GM10248 (cell line): ENCODE measurements at places on chromosomes 6 and 20.

GRCh38 chr6:100117680-100118079, 123.7 kb upstream of the MCHR2 start:
- no peak for DNase-seq

DNA sequence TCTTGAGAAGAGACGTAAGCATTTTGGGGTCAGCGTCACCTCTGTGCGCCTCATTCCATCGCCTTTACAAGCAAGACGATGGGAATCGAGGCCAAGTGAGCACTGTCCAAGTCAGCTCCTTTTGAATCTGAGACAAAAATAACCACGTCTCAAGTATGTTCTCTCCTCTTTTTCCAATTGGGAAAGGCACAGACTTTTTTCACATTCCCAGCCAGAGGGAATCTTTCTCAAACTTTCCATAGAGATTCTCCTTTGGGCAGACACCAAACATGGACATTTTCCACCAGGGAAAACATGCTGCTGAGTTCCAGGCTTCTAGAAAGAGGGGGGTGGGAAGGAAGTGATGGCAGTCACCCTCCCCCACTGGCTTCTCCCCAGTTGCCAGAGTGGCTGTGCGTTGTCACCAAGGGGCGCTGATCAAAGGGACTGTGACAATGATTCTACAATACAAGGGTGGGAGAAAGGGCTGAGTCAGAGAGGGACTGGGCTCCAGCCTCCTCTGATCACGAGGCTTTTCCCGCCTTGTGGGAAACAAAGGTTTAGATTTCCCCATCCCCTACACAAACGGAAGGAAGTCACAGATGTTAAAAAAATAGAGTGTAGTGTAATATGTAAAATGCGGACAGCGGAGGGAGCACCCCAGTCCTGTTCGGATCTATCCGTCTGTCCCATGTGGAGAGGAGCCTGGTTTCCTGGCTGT, 281.9 kb upstream of the RNF24 start:
- DNase-seq, result no peak

DNA sequence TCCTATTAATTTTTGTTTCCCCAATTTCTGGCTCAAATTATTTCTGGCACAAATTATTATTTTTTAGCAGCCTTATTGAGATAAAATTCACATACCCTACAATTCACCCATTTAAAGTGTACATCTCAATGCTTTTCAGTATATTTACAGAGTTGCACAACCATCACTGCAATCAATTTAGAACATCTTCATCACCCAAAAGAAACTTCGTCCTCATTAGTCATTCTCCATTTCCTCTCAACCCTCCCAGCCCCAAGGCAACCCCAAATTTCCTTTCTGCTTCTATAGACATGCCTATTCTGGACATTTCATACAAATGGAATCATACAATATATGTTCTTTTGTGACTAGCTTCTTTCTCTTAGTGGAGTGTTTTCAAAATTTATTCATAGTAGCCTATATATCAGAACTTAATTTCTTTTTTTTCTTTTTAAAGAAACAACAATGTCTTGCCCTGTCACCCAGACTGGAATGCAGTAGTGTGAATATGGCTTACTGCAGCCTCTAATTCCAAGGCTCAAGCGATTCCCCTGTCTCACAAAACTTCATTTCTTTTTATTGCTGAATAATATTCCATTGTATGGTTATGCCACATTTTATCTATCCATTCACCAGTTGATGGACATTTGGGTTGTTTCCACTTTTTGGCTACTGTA, 84.5 kb downstream of the DNAH8 start:
- DNase-seq, result no peak

- no peak for DNase-seq
Observed at GRCh38 chr6:47267301-47267700, 42.4 kb downstream of the TNFRSF21 start.

- no peak for DNase-seq
Observed at GRCh38 chr6:113893866-113894265, 36.7 kb downstream of the MARCKS start.
